MM.1S (cell line): ENCODE measurements at places on chromosomes 7 and 10.

DNA sequence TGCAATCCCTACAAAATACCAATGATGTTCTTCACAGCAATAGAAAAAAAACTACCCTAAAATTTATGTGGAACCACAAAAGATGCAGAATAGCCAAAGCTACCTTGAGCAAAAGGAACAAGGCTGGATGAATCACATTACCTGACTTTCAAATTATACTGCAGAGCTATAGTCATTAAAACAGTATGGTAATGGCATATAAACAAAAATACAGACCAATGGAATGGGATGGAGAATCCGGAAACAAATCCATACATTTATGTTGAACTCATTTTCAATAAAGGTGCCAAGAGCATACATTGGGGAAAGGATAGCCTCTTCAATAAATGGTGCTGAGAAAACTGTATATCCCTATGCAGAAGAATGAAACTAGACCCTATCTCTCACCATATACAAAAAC lies 18.7 kb downstream of the GSDME start:
- DNase-seq, result no peak

DNA sequence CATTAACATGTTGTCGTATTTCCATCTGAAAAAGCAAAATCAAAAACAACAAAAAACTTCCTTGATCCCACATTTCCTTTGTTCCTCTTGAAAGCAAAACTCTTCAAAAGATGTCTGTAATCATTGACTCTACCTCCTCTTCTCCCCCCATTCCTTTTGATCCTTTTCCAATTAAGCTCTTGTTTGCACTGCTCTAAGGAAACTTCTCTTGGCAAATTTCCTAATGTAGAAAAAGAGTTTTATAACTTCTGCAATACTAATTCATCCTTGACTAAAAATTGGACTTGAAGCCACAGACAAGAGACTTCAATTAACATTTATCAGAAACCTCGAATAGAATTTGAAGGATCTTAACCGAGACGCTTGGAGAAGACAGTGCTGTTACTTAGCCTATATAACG lies 317.1 kb upstream of the SEMA3C start:
- no peak for DNase-seq

- no peak for DNase-seq
Observed at GRCh38 chr10:131126321-131127137, 185.0 kb downstream of the TCERG1L start.

DNA sequence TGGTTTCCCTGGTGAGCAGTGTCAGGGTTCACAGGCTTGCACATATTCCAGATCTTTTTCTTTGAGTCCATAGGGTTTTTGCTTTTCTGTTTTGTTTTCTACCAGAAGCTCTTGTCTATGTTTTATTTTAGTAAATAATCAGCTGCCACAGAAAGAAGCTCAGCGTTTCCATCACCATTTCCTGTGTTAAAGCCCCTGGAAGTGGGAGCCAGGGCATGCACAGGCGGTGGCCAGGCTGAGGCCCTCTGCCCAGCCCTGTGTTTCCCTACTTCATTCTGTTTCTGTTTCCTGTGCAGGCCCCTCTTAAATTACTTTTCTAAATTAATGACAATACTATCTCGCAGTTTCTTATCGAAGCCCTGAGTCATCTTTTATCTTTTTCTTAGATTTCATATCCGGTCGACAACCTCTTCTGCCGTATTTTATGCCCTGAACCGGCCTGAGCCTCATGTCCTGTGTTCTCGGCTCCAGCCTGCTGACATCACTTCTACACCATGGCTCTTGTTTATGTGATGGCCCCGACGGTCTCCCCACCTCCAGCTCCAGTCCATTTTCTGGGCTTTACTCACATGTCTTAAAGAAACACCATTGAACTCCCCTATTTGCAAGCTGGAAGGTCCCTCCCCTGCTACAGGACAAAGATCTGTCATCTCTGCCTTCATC lies 442.2 kb downstream of the TCERG1L start:
- no peak for DNase-seq

- peak; percentile 100 for DNase-seq
Observed at GRCh38 chr10:110918643-110919348, at the start of gene BBIP1. BBIP1 (minus strand) TSS chr10:110919180; CDS start chr10:110918157, 1,023 bp downstream.

DNA sequence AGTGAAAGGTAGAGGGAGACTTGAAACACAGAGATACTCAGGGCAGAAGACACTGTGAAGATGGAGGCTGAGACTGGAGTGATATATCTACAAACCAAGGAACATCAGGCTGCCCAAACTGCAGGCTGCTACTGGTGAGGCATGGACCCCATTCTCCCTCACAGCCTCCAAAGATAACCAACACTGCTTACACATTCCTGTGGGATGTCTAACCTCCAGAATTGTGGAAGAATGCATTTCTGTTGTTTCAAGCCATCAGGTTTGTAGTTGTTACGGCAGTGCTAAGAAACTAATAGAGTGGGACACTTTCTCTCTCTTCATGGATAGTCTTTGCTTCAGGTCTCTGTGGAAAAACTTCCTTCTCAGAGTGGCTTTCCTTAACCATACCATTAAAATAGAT lies 182.6 kb upstream of the TMEM106B start:
- DNase-seq, result no peak

DNA sequence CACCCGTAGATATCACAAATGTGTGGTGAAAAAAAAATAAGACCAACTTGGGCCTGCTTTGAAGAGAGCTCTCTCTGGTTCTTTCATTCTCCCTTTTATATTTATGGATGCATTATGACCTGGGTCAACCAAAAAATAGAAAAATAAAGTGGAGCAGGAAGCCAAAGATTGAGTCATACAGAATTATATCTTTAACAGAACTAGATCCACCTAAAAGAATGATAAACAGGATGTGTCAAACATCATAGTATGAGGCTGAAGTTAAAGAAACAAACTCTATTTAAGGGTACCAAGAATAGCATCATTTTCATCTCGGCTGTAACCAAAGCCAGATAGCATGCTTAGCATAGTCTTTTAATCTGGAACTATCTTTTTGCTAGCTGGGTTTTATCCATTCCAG lies 28.8 kb upstream of the NMT2 start:
- no peak for DNase-seq

DNA sequence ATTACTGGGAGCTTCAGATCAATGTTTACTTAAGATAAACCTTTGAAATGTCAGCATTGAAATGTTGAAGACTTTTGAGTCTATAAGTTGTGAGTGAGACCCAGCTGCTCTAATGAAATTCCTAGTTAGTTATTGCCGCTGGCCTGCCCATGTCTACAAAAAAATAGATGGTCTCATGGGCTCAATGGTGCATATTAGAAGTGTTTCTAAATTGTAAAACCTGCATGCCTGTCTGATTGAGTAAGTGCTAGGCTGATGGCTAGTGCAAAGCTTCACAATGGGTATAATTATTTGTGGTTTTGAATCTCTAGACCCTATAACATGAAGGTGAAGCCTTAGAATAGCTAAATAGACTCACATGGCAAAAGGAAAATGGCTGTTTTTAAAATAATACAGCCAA lies 234.5 kb downstream of the SORCS3 start:
- no peak for DNase-seq

GRCh38 chr10:47053081-47053798 lies 142.0 kb downstream of the PTPN20 start:
- DNase-seq, result no peak

DNA sequence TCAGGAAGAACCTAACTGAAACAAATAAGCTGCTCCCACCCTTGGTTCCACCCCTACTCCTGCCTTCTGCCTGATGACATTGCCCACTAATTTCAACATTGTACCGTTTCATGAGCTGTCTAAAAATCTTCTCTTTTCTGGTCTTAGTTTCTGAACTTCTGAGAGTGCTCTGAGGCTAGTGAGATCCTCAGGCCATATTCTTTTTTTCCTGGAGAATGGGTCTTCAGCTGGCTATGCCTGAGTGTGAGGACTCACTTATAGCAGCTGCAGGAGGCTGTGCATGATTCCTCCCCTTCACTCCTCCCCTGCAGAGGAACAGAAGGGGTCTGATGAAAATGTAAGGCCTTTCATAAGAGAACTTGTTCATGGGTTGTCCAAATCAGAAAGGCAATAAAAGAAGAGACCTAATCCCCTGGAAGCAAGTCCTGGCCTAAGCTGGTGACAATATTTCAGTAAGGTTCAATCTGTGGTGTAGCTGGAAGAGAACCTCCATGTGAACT lies 11.1 kb downstream of the HOXA4 start:
- no peak for DNase-seq

DNA sequence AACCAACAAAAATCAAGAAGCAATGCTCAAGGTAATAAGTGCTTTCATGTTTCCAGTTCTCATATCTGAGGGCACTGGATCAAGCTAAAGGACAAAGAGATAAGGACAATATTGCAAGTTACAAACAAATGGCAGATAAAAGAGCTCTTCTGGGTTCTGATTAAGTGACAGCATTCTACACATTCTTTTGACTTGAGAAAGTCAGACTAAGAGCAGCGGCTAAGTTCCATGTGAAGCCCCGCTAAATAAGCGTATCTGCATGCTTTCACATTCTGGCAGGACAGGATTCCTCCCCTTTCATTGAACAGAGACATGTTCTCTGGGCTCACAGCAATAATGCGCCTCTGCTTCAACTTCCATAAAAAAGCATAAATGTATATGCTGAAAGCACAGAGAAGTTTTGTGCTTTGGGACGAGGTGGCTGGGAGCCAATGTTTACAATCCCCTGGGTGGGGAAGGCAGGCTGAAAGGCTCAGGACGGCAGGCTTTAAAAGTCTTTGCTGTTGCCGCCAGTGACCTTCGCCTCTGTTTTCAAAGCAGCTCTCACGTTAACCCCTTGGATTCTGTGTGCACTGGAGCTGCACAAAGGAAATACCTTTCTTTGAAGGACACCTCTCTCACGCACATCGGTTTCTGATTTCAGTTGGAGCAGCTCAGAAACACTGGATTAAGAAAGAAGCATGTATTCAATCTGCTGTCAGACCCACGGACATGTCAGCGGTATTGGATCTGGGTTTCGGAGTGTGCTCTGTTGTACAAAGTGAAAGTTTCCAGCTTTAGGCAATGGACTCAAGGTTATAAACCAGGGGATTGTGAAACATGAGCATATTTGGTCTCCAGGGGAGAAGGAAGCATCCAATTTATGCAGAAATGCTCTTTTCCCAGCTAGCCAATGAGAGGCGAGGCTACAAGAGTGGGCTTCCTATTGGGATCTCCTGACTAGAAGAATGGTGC lies 105.4 kb upstream of the FAM133B start:
- no peak for DNase-seq

DNA sequence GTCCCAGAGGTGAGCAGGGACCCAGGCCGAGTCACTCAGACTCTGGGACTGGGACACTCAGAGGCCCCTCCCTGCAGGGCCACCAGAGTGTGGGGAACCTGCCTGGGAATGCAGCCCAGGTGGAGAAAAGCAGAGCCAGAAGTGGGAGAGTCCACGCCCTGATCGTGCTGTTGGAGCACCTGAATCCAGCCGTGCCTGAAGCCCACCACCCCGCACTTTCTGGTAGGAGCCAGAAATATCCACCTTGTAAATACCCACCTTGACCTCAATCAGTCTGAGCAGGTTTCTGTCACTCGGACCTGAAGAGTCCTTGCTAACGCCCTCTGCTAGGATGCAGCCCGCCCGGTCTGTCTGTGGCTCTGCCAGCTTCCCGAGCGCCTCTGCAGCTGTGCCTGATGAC lies 86.7 kb downstream of the PDGFA start:
- DNase-seq, result no peak

- no peak for DNase-seq
Observed at GRCh38 chr10:42646214-42646613, 7.8 kb upstream of the ZNF33B start.

DNA sequence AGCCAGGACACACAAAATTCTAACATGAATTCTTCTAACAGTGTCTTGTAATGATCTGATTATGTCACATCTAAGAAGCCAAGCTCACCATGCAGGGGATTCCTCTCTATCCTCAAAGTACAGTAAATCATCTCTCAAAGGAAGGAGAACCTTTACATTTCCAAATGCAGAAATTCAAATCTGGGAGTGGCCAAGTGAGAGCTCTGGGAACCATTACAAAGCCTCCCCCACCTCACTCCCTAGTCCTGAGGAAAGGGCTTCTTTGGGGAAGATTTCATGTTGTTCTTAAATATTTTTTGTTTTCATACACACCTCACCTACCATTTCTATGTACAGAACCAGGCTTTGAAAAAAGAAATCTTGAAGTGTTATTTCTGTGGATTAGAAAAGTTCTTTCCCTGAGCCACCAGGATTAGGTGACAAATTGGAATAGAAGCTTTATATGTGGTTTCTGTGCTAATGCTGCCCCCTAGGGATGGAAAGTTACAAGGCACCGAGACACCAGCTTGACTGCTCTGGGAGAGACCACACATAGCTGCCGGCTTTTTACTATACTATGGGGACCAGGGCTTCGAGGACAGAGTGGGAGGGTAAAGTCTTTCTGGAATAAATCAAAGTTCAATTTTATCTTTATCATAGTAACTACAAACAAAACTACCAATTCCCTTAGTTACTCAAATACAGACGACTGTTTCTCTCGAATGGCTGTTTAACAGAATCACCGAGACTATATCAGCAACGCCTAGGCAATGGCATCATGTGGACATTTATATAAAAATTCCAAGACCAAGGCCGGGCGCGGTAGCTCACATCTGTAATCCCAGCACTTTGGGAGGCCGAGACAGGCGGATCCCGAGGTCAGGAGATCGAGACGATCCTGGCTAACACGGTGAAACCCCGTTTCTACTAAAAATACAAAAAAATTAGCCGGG lies 116.1 kb downstream of the RNF216 start:
- peak; percentile 57 for DNase-seq
